Activated T-cell treated with anti-CD3 and anti-CD28 coated beads for 1 hour (primary cell): ENCODE measurements at places on chromosomes 11 and 22.

- no peak for DNase-seq
Measured at GRCh38 chr11:23564370-23564769, 704.1 kb upstream of the CCDC179 start.

GRCh38 chr11:127226949-127227348 lies 226.4 kb upstream of the KIRREL3 start:
- DNase-seq, result no peak

DNA sequence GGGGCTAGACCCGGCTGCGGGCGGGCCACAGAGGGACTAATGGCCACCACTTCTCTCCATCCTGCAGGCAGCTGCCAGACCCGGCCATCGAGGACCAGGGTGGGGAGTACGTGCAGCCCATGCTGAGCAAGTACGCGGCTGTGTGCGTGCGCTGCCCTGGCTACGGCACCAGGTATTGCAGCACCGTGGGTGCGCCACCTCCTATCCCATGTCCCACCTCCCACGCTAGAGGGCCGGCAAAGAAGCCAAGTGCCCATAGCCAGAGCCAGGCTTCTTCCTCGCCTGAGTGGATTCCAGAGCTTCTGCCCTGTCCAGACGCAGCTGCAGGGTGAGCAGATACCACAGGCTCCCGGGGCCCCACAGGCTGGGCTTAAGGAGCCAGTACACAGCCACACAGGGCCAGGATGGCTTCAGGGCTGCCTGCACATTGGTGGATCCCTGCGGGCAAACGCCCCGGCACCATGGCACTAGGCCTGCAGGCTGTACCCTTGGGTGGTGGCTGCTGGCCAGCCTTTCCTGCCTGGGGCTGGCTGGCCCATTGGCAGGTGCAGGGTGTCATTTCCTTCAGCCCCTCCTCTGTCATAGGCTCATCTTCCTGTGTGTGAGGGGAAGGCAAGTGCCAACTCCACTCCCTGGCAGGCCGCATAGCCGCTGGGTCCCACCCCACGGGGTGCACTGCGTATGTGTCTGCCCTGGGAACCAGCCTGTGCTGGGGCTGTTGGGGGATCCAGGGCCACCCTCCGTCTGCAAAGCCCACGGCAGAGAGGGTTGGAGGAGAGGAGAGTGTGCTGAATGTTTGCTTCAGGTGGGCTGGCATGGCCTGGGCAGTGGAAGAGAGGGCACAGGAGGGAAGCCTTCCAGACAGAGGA lies 16.5 kb upstream of the DGCR8 start:
- DNase-seq, result no peak

DNA sequence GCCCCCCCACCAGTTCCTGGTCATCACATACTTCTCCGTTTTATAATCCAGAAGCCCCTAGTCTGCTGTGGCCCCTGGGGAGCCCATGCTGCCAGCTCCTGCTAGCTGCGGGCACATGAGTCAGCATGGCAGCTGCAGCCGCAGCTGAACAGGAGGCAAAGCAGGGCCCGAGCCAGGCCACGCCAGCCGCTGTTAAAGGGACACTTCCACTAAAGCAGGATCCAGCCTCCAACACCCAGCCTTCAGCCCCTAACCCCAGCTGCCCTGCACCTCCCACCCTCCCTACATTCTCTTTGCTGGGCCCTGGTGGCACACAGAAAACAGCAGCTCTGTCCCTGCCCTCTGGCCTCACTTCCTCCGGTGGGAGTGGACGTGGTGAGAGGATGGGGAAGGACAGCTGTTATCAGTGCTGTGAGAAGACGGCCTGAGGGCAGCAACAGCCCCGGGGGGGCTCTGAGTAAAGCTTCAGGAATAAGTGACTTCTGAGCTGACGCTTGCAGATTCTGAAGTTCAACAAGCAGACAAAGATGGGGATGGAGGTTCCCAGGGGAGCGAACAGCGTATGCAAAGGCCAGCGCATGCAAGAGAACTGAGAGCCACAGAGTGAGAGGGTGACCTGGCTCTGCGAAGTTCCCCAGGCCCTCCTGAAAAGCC lies 688 bp upstream of the LRRC74B start:
- DNase-seq, result no peak

DNA sequence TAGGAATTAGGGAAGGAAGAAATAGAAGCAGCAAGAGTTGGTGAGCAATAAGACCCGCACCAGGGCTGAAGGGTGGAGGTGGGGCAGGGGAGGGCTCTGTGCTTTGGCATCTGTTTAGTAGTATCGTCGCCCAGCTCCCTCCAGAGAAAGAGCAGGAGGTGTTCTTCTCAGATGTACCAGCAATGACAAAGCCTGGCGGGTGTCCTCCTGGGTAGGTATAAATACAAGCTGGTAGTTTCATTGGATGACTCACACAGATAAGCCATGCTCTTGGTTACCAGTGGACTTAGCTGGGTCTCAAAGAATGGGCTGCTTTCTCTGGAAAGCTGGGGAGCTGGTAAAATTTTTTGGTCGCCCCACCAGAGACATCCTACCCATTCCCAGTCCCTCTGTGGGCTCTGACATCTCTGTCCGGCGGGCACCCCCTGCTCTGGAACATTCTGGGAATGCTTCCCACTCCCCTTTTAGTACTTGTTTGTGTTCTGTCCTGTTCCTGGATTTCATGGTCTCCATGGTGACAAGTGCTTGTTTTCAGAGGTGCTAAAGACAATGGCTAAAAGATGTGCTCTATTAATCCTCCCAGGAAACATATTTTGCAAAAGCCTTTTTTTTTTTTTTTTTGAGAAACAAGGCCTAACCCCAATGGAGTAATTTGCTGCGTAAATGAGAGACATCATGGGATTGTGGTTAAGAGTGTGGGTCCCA lies 15.4 kb upstream of the TUBA8 start:
- DNase-seq, result no peak

DNA sequence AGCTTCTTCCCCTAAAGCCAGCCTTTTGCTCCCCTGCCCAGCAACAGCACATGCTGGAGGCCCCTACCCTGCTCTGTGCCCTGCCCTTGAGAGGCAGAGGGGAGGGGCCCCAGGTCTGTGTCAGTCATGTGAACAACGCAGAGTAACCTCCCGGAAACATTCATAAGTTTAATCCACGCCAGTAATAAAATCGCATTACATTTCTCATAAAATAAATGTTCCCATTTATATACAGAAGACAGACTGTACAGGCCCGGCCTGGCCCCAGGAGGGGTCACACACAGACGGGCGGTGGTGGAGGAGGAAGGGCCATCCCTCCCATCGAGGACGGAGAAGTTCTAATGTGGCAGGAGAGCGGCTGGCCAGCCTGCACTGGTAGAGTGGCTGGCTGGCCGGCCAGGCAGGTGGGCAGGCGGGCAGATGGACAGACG lies 39.5 kb downstream of the LMO1 start:
- no peak for DNase-seq

DNA sequence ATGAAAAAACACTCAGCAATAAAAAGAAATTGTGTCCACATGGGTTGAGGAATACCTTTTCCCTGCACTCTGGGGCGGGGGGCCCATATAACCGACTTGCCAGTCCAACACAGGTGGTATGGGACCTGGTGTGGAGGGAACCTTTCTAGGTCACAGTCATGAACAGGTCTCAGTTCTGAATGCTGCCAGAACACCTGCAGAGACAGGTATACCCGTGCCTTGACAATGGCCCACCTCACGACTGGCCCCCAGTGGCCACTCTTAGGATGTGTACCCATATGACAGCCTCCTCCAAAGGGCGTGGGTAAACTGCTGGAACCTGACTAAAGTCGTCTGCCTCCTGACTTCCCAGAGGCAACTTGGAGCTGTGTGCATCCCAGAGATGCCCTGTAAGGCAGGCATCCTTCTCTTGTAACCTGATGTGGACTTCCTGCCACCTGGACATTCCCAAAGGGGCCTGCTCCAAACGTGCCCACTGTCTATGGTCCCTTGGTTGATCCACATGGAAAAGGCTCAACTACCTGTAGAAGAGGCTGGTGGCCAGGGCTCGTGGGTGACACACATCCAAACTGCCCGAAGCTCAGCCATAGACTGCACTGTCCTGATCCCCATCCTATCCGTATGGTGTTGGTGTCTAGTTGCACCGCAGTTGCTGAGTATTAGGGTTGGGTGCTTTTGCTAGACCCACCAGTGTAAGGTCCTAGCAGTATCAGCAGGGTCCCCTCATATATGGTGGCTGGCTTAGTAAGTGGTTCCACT lies 859.3 kb downstream of the BRD1 start:
- peak; percentile 14 for DNase-seq
